ENCODE measurements at places on chromosomes 16 and 17. TPM values are rescaled to one million over a fixed set of nuclear protein-coding genes. Genes with fewer than 3 reads are reported as not detected.

RAB26 gene
- 4.0 TPM for total RNA-seq

ADAM11 gene
- 2.2 TPM for total RNA-seq

WDR59 gene
- 27.1 TPM for total RNA-seq

OTOA gene
- 0.09 TPM for total RNA-seq

KCNAB3 gene
- total RNA-seq: 2.0 TPM

KRTAP4-4 gene
- not detected for total RNA-seq

KRT32 gene
- total RNA-seq: not detected

C17orf50 gene
- 0.33 TPM for total RNA-seq

GHDC gene
- total RNA-seq: 19.9 TPM

EXOC3L1 gene
- 0.05 TPM for total RNA-seq

CEP295NL gene
- 0.38 TPM for total RNA-seq

EME1 gene
- total RNA-seq: 13.8 TPM

PRR29 gene
- 0.31 TPM for total RNA-seq

BCAR1 gene
- total RNA-seq: 145 TPM

CSF3 gene
- 1.8 TPM for total RNA-seq

RAMP2 gene
- 1.5 TPM for total RNA-seq

OR4D1 gene
- total RNA-seq: 0.02 TPM

SDK2 gene
- total RNA-seq: 1.1 TPM

KRTAP2-2 gene
- not detected for total RNA-seq

ARSG gene
- total RNA-seq: 1.9 TPM

TBC1D3E gene
- not detected for total RNA-seq

ARL5C gene
- not detected for total RNA-seq

KCNJ18 gene
- total RNA-seq: not detected

CD300LB gene
- total RNA-seq: 0.09 TPM

SLC46A1 gene
- 19.7 TPM for total RNA-seq

EVPL gene
- 19.5 TPM for total RNA-seq

MBTD1 gene
- 6.5 TPM for total RNA-seq

SLFN12L gene
- not detected for total RNA-seq

ARL4D gene
- total RNA-seq: 26.9 TPM

DPEP3 gene
- not detected for total RNA-seq

GSPT1 gene
- total RNA-seq: 207 TPM

PSME3 gene
- total RNA-seq: 252 TPM

FOXN1 gene
- total RNA-seq: 0.02 TPM

DNAH9 gene
- 0.13 TPM for total RNA-seq

CTNS gene
- total RNA-seq: 13.7 TPM

TEDC2 gene
- 17.7 TPM for total RNA-seq

MT1M gene
- 0.18 TPM for total RNA-seq

TP53TG3F gene
- total RNA-seq: 0.06 TPM

ITGA2B gene
- 1.1 TPM for total RNA-seq

RPGRIP1L gene
- total RNA-seq: 11.8 TPM

PRRT2 gene
- 0.36 TPM for total RNA-seq

PRR35 gene
- total RNA-seq: 0.11 TPM

PRSS36 gene
- total RNA-seq: 1.2 TPM

DBNDD1 gene
- total RNA-seq: 59.3 TPM

PHOSPHO1 gene
- 1.1 TPM for total RNA-seq

TLCD2 gene
- total RNA-seq: 1.5 TPM

PYY gene
- total RNA-seq: not detected

HS3ST3B1 gene
- 1.9 TPM for total RNA-seq
